ENCODE measurements at places on chromosomes 4 and X. TPM values are rescaled to one million over a fixed set of nuclear protein-coding genes. Genes with fewer than 3 reads are reported as not detected.

DNA sequence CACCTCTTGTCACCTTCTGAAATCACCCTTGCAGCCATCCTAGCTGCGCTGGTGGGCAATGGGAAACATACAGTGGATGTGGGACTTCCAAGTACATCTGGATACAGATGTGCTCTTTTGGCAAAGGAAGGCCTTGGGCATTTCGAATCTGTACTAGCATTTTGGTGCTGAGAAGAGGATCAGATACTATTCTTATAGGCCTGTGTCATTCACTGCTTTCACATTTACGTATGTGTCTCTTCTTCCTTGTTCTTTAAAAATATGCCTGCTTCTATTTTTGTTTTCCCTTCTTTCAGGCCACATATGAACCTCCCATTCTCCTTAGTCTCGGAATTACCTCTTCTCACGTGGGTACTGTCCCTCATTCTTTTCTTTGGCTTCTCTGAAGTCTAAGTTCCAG is 53.1 kb downstream of the EFNB1 start:
- H3K27ac ChIP-seq = no peak overlapping the region
- DNase-seq = no peak
- no peaks in the 10 kb centered on the region for H3K36me3 ChIP-seq
- H3K4me3 ChIP-seq = no peak overlapping the region
- H3K27me3 ChIP-seq = no peaks in the 10 kb centered on the region

DNA sequence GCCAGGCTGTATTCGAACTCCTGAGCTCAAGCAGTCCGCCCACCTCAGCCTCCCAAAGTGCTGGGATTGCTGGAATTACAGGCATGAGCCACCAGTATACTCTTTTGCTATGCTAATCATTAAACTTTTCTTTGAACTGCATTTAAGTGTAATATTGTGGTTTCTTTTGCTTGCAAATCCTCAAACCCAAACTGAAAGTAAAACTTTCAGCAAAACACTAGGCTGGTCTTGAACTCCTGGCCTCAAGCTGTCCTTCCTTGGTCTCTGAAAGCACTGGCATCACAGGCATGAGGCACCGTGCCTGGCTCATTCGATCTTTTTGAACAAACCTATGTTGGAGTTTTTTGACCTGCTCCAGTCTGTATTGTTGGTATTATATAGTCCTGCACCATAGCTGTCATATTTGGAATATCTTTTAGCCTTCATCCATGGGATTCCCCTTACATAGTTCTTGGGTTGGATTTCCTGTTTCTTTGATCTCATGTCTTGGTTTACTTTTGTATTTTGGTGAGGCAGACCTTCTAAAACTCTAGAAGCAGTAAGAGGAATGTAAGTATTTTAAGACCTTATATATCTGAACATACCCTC is 34.1 kb downstream of the MOB1B start:
- H3K36me3 ChIP-seq = no peaks in the 10 kb centered on the region
- no peaks in the 10 kb centered on the region for H3K27me3 ChIP-seq
- no peak overlapping the region for H3K27ac ChIP-seq
- no peak for DNase-seq

GRCh38 chrX:46791927-46792809 is 33.2 kb upstream of the SLC9A7 start:
- DNase-seq = no peak
- H3K36me3 ChIP-seq = no peaks in the 10 kb centered on the region
- H3K27me3 ChIP-seq = no peaks in the 10 kb centered on the region
- H3K4me3 ChIP-seq = no peak overlapping the region

ADRA2C gene
- 4.1 TPM for total RNA-seq

- H3K36me3 ChIP-seq = no peaks in the 10 kb centered on the region
- no peaks in the 10 kb centered on the region for H3K4me1 ChIP-seq
- H3K27ac ChIP-seq = no peak overlapping the region
- H3K4me3 ChIP-seq = no peak overlapping the region
- no peak for DNase-seq
Measured at GRCh38 chrX:133177202-133177601, 41.0 kb downstream of the TFDP3 start.

- peak overlapping the region; percentile 70 for H3K27ac ChIP-seq
- H3K27me3 ChIP-seq = no peaks in the 10 kb centered on the region
- H3K4me1 ChIP-seq = peaks cover 6% of the 10 kb centered on the region
Measured at GRCh38 chr4:38161208-38162113, 201.3 kb downstream of the PTTG2 start.

Data from uterus (tissue), 4 donors.